NCI-H146 (cell line): ENCODE measurements at places on chromosomes 11 and 22.

DNA sequence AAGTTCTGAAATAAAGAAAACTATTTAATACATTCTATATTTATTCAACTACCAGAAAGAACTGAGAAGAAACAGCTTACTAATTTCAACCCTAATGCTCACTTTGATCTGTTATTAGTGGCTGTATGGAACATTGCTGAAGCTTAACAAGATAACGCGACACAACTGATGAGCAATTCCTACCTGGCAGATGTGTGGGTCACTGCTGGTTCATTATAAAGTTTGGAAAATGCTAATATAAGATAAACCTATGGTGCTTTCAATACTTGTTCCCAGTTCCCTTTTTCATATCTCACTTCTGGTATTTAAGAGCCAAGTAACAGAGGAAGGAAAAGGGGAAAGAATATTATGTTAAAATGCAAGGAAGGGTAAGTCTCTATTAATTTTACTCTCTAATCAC lies 10.5 kb downstream of the CTSC start:
- no peak for DNase-seq

DNA sequence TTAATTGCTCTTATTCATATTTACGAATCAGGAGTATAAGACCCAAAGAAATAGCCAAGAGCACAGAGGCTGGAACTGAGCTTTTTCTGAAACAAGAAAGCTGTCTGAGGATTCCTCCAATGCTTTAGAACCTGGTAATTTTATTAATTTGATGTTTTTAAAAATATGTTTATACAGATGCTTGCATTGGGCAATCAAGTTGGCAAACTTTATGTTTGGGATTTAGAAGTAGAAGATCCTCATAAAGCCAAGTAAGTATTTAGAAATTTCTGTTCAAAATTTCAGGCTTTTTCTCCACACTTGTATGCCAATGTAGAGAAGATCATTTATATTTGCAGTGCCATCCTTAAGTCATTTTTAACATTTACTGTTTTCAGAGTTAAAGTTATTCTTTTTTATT lies 24.3 kb upstream of the HIKESHI start:
- no peak for DNase-seq

- DNase-seq, result no peak
Observed at GRCh38 chr11:92396133-92396532, 171.5 kb downstream of the FAT3 start.

DNA sequence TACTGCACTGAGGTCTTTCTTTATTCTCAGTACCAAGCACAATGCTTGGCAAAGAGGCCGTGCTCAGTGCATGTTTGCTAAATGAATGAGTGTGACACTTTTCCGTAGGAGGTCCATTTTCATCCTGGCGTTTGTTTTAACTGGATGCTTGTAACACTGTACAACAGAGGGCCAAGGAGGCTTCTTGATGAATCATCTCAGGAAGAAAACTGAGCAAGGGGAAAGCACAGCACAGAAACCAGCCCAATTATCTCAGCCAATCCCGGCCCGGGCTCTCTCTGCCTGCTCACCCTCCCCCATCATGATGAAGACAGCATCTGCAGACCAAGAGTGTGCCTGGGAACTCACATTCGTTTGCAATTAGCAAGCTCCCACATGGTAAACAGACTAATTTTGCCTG lies 570.3 kb downstream of the OPCML start:
- DNase-seq, result no peak

DNA sequence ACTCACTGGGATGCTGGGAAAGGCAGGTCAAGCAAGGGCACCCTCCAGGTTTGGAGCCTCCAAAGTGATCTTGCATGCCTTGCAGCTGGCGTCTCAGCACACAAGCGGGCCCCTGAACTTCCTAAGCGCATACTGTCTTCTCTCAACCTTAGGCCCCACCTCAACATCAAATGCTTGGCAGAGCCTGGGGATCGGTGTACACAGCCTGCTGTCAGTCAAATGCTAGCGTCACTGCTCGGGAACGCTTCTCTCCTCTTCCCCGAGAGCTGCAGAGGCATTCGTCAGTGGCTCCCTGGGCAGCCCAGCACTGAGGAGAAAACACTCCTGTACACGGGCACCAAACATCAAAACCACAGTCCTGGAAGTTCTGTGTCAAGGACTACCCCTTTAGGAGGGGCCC lies 124.9 kb downstream of the C11orf58 start:
- DNase-seq, result no peak

- DNase-seq, result no peak
Observed at GRCh38 chr11:33674035-33674814, 26.4 kb downstream of the C11orf91 start.

GRCh38 chr22:37065180-37065579 lies 13.6 kb downstream of the KCTD17 start:
- no peak for DNase-seq

DNA sequence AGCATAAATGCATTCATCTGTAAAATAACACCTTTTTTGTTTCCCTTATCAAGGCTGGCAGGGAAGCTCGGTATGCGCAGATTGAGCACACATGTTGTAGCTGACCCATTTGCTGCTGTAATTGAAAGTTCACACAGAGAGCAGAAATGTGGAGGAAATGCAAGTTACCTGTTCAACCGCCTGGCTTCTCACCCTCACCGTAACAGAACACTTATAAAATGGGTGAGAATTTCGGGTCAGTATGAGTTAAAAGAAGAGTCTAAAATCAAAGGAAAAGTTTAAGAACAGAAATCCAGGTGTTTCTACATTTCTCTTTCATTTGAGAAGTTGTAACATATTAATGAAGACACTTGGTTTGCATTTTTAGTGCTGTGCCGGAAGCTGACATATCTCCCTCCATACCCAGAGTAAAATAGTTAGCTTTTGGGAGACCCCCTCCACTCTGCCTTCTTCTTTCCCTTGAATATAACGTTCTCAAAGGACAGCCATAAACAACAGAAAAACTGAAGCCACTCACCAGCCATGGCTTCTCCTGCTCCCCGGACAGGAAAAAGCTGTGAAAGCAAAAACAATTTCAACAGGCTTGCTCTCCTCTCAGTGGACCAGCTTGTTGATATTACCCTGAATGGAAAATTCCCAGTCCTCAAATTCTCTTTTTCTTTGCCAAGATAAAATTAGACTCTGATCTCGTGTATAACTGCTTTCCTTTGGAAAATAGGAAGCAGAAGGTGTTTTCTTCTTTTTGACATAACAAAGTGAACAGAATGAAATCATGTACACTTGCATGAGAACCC lies at the start of gene CASP12:
Gene CASP12 (minus strand): TSS at position 570 of the 794 bp plus-strand sequence.
- DNase-seq, result no peak

DNA sequence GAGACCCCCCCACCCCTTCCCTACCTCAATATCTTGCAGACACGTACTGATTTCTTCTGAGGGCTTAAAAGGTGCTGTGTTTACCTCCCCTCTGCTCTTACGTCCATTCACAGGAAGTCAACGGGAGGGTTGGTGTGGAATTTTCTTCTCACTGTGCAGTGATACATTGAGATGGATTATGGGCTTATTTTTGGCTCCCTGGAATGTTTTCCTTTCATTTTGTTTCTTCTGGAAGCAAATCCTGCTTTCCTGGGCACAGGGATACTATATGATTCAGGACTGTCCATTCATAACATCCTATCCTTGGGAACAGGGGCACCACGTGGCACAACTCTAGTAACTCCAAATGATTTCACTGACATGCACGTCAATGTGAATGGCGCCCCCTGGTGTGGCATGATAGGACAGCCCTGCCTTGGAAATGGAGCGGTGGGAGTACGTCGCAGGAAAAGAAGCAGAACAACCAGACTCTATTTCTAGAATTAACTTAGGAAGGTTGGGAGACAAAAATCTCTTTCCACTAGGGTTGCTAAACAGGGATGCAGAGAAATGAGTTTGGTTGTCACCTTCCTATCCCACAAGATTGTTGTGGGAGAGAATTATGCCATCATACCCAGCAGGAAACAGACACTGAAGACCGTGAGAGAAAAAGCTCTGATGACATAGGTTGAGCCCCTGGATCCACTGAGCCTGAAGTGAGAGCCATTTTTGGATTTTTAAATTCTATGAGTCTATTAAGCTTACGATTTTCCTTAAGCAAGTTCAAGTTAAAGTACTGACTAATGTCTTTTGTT lies 146.5 kb upstream of the RAG2 start:
- DNase-seq, result peak; percentile 44

GRCh38 chr11:86443415-86443814 lies 68.7 kb downstream of the CCDC81 start:
- DNase-seq, result no peak

GRCh38 chr22:38264322-38264843 lies 8.4 kb downstream of the TMEM184B start:
- DNase-seq, result no peak

DNA sequence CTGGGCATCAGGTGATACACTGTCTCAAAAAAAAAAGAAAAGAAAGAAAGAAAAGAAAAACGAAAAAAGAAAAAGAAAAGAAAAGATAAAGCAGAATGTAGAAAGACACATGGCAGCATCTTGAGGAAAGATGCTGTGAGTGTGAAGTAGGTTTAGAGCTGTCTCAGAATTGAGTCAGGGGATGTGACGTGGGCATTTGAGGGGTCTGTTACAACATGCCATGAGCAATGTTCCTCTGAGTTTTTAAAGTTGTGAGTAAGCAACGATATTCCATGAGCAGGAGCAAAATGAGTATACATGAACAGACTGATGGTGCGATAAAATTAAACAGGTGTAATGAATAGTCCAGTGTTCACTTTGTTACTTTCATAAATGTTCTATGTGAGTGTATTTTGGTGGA lies 11.3 kb upstream of the QSER1 start:
- DNase-seq, result no peak

DNA sequence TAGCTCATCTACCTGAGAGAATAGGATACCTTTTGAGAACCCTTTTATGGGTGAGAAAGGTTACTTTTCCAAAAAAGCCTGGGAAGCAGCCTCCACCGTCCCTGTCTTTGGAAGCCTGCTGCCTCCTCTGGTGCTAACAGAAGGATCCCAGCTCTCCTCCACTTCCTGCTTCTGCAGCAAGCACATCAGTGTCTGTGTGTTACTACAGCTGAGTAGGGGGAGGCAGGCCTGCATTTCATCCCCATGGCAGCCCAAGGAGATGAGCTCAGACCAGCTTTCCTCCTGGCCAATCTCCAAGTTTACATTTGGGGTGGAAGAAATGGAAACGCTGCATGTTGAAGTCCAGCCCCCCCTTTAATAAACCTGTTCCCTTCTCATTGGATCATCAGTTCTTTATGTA lies 7.4 kb upstream of the CCDC34 start:
- DNase-seq, result no peak

- no peak for DNase-seq
Observed at GRCh38 chr11:17924713-17925112, 88.1 kb downstream of the SERGEF start.

GRCh38 chr11:126914166-126914565 lies 86.4 kb downstream of the KIRREL3 start:
- DNase-seq, result no peak

GRCh38 chr11:79925570-79925969 lies 484.7 kb upstream of the TENM4 start:
- no peak for DNase-seq

- no peak for DNase-seq
Observed at GRCh38 chr11:20592741-20593140, 6.7 kb upstream of the SLC6A5 start.

- no peak for DNase-seq
Observed at GRCh38 chr11:70024773-70025045, 53.4 kb upstream of the ANO1 start.

- no peak for DNase-seq
Observed at GRCh38 chr11:550021-550745, 10.4 kb downstream of the LMNTD2 start.

DNA sequence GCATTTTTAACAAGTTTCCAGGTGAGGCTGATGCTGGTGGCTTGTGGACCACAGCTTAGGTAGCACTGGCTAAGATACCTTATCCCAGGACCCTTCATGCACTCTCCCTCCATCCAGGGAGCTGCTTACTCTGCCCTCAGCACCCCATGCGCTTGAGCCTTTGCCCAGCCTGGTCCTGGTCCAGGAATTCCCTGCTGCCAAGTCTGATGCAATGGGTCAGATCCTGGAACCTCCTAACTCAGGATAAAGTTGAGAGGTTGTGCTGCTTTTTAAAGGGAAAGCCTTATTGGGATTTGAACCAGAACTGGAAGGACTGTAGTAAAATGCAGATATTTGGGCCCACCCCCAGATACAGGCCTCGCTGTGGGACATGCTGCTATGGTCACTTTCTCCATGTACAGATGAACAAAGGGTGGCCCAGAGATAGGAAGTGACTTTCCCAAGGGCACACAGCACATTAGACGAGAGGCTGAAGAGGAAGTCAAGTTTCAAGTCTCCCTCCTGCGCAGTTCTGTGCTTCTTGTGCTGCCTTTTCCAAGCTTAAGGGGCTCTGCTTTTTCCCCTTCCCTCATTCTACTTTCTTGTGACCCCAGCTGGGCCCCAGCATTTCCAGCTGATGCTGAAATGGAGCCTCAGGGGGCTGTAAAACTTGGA lies 824 bp upstream of the LGALS12 start:
- no peak for DNase-seq

DNA sequence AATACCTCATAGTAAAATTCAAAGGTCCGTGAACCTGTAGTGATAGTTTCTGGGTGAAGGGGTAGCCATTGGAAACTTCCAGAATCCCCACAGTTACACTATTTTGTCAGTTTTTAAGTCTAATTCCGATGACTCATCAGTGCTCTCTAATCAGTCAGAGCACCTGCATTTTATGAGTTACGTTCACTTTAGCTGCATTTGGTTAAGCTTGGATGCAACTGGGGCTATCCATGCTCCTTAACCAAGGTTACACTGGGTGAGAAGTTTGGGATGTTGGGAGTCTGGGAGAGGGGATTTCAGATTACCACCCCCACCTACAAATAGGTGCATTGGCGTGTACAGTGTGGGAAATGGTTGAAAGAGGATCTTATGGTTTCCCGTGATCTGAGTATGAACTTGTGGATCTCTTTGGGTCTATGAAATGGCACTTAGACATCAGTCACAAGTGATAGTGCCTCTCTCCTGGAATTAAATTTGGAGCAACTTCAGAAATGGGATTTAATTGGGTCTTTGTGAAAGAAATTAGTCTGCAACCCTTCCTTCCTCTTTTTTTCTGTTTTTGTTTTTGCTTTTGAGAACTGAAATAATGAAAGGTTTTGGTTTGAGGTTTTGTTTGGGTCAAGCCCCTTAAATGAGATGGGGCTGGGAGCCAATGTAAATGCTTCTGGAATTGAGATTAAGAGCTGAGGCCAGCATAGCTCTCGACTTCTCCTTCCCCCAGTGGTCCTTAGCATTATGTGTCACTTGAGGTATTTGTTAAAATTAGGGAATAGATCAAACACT lies 31.5 kb downstream of the EHF start:
- no peak for DNase-seq

DNA sequence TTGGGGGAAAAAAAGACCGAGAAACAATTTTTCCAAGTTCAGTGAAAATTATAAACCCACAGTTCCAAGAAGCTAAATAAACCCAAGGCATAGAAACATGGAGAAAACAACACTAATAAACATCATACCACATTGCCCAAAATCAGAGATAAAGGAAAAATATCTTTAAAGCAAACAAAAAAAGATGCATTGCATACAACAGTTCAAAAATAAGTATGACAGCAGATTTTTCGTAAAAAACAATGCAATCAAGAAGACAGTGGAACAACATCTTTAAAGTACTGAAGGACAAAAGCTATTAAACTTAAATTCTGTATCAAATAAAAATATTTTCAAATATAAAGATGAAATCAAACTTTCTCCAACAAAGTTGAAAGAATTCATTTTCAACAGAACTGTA lies 921.3 kb downstream of the METTL15 start:
- DNase-seq, result no peak

GRCh38 chr22:49715450-49715849 lies 112.2 kb downstream of the BRD1 start:
- DNase-seq, result no peak

- no peak for DNase-seq
Observed at GRCh38 chr22:43154887-43155536, 3.7 kb downstream of the TSPO start.
